ENCODE measurements at places on chromosomes 2 and 18.

- DNase-seq, result no peak
Measured at GRCh38 chr2:201950606-201951005, 83.0 kb upstream of the FZD7 start.

DNA sequence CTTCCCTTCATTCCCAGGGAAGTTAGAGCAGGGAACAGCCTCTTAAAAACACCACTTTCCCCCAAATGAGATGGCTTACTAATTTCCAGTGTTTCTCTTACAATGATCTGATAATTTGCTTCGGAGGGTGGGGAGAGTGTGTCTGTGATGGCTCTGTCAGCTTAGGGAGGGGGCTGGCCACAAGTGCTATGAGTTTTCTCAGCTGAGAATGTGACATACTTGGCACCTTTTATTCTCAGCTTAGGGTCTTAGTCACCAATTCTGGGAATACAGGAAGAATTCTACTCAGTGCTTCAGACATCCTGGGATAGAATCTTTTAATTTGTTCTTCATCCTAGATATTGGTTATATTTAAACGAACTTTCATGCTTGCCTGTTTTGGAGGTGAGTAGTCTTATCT, 64.4 kb downstream of the AOX1 start:
- no peak for DNase-seq

DNA sequence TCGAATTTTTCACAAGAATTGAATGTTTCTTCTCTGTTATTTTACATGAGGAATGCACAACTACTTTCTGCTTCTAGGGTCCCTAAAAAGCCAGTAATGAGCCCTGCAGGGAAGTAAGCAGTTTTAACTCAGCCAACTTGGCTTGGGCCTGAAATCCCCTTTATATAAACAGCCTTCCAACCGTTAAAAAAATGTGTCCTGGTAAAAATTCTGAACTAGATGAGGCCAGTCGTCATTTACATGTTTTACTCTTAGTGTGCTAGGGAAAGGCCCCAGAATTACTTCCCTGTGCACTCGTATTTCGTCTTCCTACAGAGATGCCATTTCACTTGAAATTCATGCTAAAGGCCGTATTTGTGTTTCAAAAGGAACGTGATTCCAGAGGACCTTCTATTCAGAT, 42.4 kb upstream of the RPE start:
- DNase-seq, result no peak

- DNase-seq, result no peak
Measured at GRCh38 chr2:168895771-168896170, 5.3 kb upstream of the G6PC2 start.

DNA sequence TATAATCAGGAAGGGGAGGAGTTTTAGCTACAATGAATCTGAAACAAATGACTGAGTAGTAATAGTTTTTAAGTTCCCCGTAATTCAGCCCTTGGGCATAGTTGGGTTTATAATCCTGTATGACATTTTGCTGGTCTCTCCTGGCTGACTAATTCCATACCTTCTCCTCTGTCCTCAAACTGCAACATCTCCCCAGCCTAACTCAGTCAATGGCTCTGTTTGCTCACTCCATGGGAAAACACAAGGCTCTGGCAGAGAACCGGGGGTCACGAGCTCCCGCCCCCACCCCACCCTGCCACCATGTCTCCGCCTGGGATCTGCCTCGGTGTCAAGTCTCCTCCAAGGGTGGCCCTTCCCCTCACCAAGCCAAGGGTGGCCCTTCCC, 168.6 kb downstream of the HDAC4 start:
- DNase-seq, result no peak

GRCh38 chr2:168456521-168457189, 583 bp downstream of the CERS6 start:
- DNase-seq, result peak; percentile 48

- peak; percentile 22 for DNase-seq
Measured at GRCh38 chr2:35428548-35428947, 927.0 kb upstream of the CRIM1 start.

DNA sequence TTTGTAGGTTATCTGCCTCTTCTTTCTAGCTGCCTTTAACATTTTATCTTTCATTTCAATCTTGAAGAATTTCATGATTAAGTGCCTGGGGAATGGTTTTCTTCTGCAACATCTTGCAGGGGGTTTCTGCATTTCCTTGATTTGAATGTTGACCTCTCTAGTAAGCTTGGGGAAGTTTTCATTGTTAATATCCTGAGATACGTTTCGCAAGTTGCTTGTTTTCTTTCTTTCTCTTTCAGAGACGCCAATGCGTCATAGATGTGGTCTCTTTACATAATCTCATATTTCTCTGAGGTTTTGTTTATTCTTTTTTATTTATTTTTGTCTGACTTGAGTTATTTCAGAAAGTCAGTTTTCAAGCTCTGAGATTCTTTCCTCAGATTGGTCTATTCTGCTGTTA, 225.7 kb downstream of the XIRP2 start:
- no peak for DNase-seq

DNA sequence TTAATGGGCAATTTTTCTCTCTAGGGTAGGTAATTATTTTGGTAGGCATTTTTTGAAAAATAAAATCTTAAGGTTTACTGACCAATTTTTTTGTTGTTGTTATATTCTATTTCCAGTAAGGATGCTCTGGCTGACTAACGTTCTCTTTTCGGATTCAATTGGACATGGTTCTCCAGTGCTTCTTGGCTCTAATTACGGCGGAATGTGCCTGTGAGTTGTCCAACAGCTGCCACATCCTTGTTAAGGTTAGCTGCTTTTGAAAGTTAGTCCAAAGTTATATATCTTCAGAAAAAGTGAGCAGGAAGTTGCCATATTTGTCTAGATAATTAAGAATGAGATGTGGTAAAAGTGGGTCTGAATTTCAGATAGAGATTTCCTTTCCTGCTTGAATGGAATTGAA, 45.8 kb upstream of the SMIM21 start:
- DNase-seq, result no peak

- DNase-seq, result no peak
Measured at GRCh38 chr2:173264603-173265366, 89.9 kb upstream of the CDCA7 start.

GRCh38 chr18:68874361-68874760, 76.5 kb downstream of the CCDC102B start:
- DNase-seq, result no peak

GRCh38 chr2:30476636-30477035, 29.6 kb downstream of the LCLAT1 start:
- no peak for DNase-seq
